ENCODE measurements at places on chromosomes 1 and 21.

DNA sequence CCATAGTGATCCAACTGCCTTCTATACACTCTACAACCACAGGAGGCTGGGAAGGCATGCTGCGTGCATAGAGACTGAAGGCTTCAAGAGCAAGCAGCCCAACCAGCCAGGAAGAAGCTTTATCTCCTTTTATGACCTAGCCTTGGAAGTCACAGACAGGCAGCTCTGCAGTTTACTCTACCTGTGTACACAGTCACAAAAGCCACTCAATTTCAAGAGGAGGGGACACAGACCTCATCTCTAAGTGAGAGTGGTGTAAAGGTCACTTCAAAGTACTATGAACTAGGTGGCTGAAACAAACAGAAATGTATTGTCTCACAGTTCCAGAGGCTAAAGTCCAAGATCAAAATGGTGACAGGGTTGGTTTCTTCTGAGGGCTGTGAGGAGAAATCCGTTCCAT is 69.6 kb upstream of the GJB5 start:
- DNase-seq, result no peak

DNA sequence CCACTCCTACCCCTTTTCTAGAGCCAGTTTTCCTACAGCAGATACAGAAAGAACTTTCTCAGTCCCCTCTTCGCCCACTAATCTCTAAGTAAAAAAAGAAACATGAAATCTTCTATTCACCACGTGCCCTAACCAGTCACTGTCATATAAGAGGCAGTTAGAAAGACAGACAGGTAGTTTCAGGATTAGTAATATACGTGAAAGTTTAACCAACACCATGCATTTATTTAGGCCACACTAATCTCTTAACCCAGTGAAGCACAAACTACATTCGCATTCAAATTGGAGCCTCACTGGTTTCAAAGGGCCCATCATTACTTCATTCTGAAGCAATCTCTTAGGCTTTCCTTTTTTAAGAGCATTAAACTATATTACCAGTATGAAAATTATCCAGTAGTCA is 10.1 kb downstream of the GPATCH2 start:
- no peak for DNase-seq

GRCh38 chr1:203661572-203661971 is 34.9 kb downstream of the ATP2B4 start:
- no peak for DNase-seq

GRCh38 chr1:39269791-39270342 is 65.4 kb downstream of the MACF1 start:
- DNase-seq, result no peak

- DNase-seq, result no peak
These were observed 18.2 kb upstream of the IFI6 start for GRCh38 chr1:27690183-27690582.

GRCh38 chr1:29835874-29836273 is 599.6 kb downstream of the PTPRU start:
- DNase-seq, result no peak

DNA sequence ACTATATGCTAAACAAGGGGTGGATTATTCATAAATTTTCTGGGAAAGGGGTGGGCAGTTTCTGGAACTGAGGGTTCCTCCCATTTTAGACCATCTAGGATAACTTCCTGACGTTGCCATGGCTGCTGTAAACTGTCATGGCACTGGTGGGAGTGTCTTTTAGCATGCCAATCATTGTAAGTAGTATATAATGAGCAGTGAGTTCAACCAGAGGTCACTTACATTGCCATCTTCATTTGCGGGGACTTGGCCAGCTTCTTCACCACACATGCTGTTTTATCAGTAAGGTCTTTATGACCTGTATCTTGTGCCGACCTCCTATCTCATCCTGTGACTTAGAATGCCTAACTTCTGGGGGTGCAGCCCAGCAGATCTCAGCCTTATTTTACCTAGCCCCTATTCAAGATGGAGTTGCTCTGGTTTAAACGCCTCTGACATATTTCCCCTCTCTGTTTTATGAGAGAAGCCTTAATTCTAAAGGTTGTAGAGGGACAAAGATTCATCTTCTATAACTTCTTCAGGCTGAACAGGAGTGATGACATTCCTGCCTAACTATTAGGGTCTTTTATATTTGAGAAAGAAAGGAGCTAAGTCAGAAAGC is 60.4 kb downstream of the DIP2A start:
- DNase-seq, result peak; percentile 85

GRCh38 chr1:29331729-29332128 is 95.4 kb downstream of the PTPRU start:
- DNase-seq, result no peak

DNA sequence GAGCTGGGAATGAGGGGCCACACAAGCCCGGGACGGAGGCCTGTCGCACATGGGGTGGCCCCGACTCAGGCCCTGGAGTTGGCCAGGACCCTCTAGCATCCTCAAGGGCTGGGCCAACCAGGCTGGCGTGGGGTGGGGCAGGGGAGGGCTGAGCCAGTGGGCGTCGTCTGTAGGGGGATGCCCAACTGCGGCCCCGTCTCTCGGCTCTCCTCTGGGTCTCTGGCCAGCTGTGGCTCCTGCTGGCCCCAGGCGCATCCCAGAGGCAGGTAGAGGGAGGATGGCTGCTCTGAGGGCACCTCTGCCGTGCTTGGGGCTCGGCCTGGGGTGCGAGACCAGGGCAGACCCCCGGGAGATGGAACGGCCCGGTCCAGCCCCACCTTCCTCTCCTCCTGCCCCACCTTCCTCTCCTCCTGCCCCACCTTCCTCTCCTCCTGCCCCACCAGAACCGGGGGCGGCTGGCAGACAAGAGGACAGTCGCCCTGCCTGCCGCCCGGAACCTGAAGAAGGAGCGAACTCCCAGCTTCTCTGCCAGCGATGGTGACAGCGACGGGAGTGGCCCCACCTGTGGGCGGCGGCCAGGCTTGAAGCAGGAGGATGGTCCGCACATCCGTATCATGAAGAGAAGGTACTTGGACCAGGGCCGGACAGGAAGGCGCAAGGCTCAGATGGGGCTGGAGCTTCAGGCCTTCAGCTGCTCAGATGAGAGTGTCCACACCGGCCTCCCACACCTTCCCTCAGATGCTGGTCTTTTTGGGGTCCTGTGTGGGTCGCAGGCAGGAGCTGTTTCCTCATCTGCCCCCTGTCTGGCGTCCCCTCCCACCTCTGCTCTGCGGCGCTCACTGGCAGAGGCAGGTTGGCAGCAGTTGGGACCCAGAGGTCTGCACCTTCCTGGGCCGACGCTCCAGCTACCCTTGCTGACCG is 6.2 kb downstream of the SAMD11 start:
- no peak for DNase-seq

DNA sequence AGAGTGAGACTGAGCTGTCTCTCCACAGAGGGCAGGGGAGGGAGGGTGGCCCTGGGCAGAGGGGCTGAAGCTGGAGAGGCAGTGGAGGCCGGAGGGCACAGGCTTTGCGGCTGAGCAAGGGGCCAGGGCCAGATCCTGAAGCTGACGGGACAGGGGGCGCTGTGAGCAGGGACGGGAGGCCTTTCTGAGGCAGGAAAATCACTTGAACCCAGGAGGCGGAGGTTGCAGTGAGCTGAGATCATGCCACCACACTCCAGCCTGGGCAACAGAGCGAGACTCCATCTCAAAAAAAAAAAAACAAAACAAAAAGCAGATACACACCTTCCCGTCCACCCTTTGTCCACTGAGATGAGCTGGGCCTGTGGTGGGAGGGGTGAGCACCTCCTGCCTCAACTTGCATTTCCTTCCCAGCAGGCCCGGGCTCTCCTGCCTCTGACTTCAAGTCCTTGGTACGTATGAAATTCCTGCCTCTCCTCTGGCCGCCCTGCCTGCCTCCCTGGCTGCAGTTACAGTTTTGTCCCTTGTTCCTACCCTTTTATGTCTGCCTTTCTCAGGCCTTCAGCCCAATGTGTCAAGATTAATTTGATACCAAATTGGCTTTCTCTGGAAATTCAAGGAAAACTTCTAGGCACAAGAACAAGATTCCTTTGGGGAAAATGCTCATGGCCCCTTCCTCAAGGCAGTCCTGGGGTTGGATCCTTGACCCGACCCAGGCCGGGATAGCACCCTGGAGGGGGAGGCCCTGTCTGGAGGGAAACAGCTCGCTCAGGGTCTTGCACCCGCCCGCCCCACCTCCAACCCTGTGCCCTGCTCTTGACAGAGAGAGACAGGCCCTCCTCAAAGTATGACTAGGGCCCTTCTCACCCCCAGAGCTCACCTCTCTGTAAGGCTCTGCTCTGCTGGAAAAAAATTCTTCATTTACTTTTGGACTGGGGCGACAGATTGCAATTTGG is 11.2 kb upstream of the ADAMTSL4 start:
- DNase-seq, result peak; percentile 53

- DNase-seq, result peak; percentile 48
These were observed 1.7 kb upstream of the ZBTB18 start for GRCh38 chr1:244049162-244050013.

GRCh38 chr1:183390561-183390960 is 27.6 kb downstream of the NMNAT2 start:
- no peak for DNase-seq

- no peak for DNase-seq
These were observed 48.8 kb downstream of the WARS2 start for GRCh38 chr1:119091618-119092017.

DNA sequence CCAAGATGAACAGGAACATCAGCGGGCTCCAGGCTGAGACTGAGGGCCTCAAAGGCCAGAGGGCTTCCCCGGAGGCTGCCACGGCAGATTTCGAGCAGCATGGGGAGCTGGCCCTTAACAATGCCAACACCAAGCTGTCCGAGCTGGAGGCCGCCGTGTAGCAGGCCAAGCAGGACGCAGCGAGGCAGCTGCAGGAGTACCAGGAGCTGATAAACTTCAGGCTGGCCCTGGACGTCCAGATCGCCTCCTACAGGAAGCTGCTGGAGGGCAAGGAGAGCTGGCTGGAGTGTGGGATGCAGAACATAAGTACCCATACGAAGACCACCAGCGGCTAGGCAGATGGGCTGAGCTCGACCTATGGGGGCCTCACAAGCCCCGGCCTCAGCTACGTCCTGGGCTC is 823.4 kb upstream of the NEGR1 start:
- DNase-seq, result no peak

DNA sequence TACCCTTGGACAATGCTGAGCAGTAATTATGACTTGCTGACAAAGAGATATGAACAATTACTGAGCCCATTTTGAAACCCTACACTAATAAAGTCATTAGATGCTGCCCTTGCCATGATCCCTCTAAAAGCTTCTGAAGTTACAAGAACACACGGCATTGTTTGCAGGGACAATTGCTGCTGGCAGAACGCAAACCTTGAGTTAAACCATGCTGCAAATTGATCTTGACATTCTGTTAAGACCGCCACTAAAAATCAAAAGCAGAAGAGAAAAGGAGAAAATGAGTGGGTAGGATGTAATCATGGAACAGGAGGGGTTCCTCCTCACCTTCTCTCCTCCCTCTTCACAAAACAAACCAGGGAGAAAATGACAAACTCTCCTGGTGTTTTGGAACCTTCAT is 136.2 kb upstream of the DMRTA2 start:
- no peak for DNase-seq

DNA sequence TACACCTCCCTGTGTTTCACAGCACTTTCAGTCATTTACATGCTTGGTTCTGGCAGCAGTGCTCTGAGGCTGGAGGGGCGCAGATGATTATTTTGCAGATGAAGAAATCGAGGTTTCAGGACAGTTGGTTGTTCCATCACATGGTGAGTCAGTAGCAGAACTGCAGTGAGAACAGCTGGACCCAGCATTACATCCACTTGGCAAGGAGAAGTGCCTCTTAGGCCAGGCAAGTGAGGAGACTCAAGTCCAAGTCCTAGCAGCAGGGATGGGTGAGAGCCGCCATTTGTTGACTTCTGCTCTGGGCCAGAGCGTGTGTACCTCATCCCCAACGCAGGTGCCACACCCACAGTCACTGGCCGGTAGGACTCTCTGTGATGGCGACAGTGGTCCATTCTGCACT is 26.8 kb upstream of the EPHA8 start:
- no peak for DNase-seq

- DNase-seq, result peak; percentile 89
These were observed 322.8 kb downstream of the TGFB2 start for GRCh38 chr1:218667781-218668516.

GRCh38 chr1:27627061-27627460 is 7.9 kb downstream of the FGR start:
- DNase-seq, result no peak

- no peak for DNase-seq
These were observed 30.5 kb downstream of the TBCE start for GRCh38 chr1:235397733-235398132.

- no peak for DNase-seq
These were observed 4.6 kb upstream of the OLIG2 start for GRCh38 chr21:33021150-33021549.

GRCh38 chr1:64887689-64888217 is 78.6 kb downstream of the JAK1 start:
- no peak for DNase-seq

DNA sequence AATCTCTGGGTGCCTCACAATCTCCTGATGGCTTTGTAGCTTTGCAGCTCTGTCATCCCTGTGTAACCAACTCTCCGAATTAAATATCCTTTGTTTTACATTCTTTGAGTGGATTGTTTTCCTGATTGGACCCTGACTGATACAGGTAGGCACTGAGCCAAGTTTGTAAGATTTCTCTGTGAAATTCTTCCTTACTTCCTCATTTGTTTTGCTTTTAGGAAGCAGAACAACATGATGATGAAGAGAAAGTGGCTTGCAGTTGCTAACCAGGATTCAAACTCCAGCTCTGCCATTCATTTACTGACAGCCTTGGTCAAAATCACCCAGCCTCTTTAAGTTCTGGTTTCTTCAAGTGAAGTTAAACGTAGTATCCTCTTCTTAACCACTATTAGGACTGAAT is 452.3 kb downstream of the OMA1 start:
- DNase-seq, result no peak

- no peak for DNase-seq
These were observed 65.0 kb downstream of the CRB1 start for GRCh38 chr1:197333041-197333440.

DNA sequence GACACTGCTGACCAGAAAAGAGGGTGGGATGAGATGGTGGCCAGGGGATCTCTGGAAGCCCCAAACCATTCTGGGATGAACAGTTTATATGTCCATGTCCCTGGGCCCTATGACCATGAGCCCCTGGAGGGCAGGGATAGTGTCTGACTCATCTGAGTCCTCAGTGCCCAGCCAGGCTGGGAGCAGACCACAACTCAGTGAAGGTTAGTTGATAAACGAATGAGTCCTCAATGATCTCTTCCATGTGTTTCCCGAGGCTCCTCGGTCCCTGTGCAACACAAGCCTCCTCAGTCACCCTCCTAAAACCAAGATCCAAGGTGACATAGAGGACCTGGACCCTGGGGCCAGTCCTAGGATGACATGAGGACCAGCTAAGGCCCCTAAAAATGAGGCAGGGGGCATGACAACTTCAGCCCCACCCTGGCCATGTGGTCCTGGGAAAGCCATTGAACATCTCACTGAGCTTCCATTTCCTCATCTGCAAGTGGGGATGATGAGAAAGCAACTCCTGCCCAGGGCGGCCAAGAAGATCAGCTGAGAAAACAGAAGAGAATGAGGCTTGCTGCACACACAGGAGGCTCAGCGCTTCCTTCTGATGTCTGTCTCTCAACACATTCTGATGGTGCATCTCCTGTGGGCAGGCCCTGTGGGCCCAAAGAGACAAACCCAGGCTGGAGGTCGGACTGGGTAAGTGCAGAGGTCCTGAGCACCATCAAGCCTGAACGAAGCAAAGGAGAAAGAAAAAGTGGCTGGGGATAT is 86.3 kb downstream of the GLIS1 start:
- peak; percentile 4 for DNase-seq

- no peak for DNase-seq
These were observed 14.1 kb downstream of the ZBTB18 start for GRCh38 chr1:244065063-244065793.
